ENCODE measurements at places on chromosomes 4 and X.

DNA sequence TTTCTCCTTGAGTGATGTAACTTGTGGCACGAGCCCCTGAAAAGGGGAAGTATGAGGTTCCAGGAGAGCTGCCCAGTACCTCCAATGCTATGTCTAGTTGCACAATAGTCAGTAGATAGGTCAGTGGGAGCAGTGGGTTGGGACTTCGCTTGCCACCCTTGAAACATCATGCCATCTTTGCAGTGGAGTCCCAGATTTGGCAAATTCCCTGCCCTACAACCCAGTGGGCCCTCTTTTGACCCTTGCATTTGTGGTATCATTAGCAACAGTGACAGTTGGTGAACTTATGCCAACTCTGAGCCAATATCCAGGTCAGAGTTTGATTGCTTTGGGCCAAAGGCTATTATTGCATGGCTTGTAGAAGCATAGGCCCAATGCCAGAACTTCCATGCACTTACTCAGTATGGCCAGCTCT is 12.3 kb downstream of the FHL1 start:
- no peak for DNase-seq

- no peak for DNase-seq
Observed at GRCh38 chr4:74814052-74814451, 19.7 kb upstream of the BTC start.

DNA sequence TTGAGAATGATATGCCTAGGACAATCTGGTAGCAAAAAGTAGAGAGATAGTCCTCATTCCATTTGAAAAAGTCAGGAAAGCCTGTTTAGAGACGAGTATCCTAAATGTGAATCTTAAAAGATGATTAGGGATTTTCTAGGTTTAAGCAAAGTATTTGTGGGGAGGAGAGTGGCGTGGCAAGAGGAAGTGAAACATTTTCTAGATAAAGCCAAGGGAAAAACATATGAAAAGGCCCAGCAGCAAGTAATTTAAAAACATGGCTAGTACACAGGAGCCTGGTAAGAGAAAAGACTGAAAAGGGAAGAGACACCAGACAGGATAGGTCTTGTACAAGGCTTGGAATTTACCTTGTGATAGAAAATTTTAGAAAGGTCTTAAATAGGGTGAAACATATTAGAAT is 45.9 kb downstream of the CORIN start:
- DNase-seq, result no peak

DNA sequence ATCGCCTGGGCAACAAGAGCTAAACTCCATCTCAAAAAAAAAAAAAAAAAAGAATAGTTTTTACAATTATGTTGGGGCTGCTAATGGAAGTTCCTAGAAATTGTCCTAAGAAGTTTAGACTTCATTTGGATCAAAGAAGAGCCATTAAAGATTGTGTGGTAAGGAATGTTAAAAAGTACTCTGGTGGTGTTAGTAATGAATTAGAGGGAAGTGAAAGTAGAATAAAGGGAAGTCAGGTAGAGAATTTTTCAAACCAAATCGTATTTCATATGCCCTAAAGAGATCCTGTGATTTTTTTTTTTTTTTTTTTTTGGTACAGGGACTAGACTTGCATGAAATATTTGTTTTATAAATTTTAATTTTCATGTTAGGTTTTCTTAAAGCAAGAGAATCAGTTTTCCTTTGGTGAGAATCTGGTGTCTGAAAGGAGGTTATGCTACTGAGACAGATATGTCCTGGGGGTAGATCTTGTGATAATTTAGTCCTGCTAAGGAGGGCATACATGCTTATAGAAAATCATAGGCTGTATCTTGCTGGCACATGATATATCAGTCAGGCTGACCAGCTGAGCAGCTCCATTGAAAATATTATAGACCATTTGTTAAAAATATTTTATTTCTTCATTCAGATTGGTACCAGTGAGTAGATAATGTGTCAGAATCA is 10.7 kb downstream of the SEC24B start:
- DNase-seq, result no peak

DNA sequence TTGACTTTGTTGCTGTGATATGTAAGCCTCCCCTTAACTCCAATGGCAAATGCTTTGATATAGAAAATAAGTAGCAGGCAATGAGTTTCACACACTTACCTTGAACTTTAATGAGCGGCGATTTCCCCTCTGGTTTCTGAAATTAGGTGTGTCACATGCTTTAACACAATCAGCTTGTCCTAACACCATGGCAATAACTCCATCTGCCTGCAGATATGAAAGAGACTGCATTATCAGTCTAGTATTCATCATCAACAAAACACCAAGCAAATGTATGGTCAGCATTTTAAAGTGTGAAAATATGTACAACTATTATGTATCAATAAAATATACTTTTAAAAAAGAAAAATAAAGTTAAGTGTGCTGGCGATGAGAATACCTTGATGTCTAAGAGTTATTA is 128.8 kb upstream of the FAM9B start:
- no peak for DNase-seq

- no peak for DNase-seq
Observed at GRCh38 chr4:25913056-25913850, 767 bp upstream of the SMIM20 start.

Measured in NCI-H2081 treated with DMSO at 0.1 percent for 48 hours (cell line).